ENCODE measurements at places on chromosomes 12 and 14.

- no peak for DNase-seq
Measured at GRCh38 chr14:58805605-58806409, 168.0 kb downstream of the DACT1 start.

- DNase-seq, result no peak
Measured at GRCh38 chr12:127519779-127520178, 747.2 kb upstream of the TMEM132C start.

- DNase-seq, result no peak
Measured at GRCh38 chr14:93655078-93655750, 133.1 kb downstream of the PRIMA1 start.

DNA sequence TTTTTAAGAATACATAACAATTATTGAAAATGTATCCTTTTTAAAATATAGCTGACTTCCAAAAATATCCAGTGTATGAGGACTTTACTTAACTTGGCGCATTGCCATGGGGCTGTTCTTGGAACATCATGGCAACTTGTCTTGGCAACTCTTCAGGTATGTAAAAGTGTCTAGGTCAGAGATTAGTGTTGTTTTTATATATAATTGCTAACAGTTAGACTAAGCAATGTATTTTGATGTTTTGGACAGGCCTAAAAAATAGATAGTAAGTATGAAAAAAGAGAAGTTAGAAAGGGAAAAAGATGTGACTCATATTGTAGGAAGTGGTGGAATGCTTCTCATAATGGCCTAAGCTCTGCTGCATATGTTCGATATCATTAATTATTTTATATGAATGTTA is 70.9 kb downstream of the MON2 start:
- DNase-seq, result peak; percentile 10

DNA sequence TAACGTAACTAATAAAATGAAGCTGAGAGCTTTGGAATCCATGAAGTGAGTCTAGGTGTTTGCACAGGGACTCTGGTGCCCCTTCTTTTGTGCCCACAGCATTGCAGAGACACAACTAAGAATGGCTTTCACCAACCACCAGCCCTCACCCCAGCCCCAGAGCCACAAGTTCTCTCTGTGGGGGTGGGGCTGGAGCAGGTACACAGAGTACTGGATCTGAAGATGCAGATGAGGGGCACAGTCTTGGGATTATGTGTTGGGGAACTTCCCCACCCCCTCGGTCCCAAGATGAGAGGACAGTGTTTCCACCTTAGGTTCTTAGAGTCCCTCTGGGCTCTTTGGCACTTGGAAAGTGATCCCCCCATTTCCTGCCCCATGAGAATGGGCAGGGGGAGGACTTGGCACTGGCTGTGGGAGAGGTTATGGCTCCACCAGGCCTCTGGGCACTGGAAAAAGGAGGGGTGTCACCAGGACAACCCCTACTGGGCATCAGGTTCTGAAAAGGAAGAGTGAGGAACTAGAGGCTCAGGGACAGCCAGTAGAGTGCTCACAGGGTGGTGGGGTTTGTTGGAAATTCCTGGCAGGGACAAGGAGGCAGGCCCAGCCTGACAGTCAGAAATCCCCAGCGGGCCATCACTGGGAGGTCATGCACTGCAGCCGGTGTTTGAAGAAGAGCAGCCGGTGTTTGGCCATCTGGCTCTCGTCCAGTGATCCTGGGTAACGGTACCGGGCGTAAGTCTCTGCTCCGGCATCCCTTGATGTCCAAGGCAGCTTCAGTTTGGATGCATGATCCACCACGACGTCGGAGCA is 6.7 kb downstream of the B4GALNT1 start:
- no peak for DNase-seq

- no peak for DNase-seq
Measured at GRCh38 chr12:77766224-77766623, 64.5 kb upstream of the NAV3 start.

DNA sequence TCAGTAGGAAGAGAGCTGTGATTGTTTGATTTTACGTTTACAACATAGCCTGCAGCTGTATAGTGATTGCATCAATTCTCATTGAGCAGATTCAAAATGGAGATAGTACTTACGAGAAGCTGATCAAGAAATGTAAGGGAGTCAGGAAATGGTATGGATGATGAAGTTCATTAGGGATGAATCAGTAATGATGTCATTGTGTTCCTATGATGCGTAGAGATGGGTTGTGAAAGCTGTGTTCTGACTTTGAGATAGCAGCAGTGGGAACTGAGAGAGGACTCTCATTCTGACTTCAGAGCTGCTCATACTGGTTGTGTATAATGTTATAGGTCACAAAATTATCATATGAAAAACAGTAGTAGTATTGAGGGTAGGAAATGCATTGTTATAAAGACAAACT is 44.0 kb downstream of the TTLL5 start:
- no peak for DNase-seq

Measured in BJ (cell line).